ENCODE measurements at places on chromosomes 3 and 15. TPM values are rescaled to one million over a fixed set of nuclear protein-coding genes. Genes with fewer than 3 reads are reported as not detected.

DNA sequence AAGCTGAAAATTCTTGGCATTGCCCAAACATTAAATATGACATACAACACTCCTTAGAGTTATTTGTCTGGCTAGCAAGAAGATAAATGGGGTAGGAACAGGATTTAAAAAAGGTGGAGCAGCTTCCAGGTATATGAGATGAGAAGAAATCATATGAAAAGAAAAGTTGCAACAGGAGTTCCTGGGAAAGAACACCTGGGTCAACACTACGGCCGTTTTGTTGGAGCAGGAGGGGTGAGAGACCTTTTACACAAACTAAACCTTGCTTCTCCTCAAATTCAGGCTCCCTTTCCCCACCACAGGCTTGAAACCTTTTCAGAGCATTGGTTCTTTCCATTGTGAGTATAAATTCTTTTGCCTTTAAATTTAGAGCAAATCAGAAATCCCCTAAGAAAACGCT, 18.8 kb upstream of the GUCA1C start:
- no peaks in the 10 kb centered on the region for H3K36me3 ChIP-seq
- no peak for DNase-seq
- H3K4me1 ChIP-seq: no peaks in the 10 kb centered on the region
- no peak overlapping the region for H3K4me3 ChIP-seq

DNA sequence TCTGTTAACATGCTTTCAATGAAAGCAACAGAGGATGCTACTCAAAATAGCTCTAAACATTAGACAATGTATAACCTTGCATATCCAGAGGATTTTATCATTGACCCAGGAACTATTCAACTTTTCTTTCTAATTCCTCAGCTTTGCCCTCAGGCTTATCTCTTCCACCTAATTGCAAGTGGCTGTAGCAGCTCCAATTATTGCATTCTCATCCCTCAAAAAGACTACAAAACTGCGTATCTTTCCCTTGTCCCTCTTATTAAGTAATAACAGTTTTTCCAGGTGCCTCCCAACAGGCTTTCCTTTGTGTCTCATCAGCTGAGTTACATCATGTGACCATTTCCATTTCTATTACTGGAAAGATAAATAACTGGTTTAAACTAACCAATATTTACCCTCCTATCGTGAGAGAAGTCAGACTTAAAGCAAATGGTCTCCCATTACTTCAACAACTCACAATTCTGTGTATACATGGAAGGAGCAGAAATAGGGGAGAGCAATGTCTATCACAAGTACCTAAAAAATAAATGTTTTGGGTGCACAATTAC, 78.0 kb upstream of the MBNL1 start:
- H3K4me1 ChIP-seq: no peaks in the 10 kb centered on the region
- H3K27ac ChIP-seq: no peak overlapping the region
- H3K4me3 ChIP-seq: no peak overlapping the region
- DNase-seq: no peak
- no peaks in the 10 kb centered on the region for H3K36me3 ChIP-seq
- no peaks in the 10 kb centered on the region for H3K27me3 ChIP-seq

- no peak overlapping the region for H3K27ac ChIP-seq
- H3K4me3 ChIP-seq: no peak overlapping the region
- peaks cover 3% of the 10 kb centered on the region for H3K4me1 ChIP-seq
- no peak for DNase-seq
- no peaks in the 10 kb centered on the region for H3K27me3 ChIP-seq
- H3K36me3 ChIP-seq: peaks cover 2% of the 10 kb centered on the region
These were observed 137.7 kb downstream of the MEX3B start for GRCh38 chr15:81908111-81908510.

Gene PPM1L
- total RNA-seq: 8.5 TPM

- DNase-seq: no peak
- H3K27me3 ChIP-seq: no peaks in the 10 kb centered on the region
- H3K4me1 ChIP-seq: peaks cover 14% of the 10 kb centered on the region
- no peak overlapping the region for H3K4me3 ChIP-seq
- no peak overlapping the region for H3K27ac ChIP-seq
- no peaks in the 10 kb centered on the region for H3K36me3 ChIP-seq
These were observed 166.9 kb upstream of the ROBO2 start for GRCh38 chr3:76872999-76873398.

- H3K4me3 ChIP-seq: no peak overlapping the region
- peaks cover 8% of the 10 kb centered on the region for H3K4me1 ChIP-seq
- H3K27me3 ChIP-seq: no peaks in the 10 kb centered on the region
- DNase-seq: no peak
- H3K36me3 ChIP-seq: no peaks in the 10 kb centered on the region
These were observed 166.3 kb downstream of the NECTIN3 start for GRCh38 chr3:111237946-111238345.

DNA sequence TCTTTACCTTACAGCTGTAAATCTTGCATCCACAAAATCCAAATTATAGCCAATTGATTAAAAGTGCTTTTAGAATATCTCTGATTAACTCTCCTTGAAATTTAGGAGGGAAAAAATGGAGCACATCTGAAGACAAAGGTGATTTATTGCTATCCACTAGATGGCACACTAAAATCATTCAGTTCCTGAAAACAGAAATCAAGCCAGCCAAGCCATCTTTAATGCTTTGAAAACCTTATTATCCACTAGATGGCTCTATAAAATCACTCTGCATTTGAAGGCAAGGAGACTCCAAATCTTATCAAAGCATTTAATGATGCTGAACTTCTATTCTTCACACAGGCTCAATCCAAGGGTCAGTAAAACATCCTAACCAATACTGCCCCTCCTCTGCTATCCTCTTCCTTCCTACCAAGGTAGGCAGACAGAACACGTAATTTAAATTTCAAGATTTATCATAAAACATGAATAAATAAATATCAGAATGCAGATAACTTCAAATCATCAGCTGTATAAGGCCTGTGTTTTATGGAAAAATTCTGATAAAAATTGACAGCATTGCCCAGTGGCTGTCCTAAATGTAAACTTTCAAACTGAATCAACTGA, 48.4 kb downstream of the GOLIM4 start:
- DNase-seq: no peak
- H3K27me3 ChIP-seq: no peaks in the 10 kb centered on the region
- no peak overlapping the region for H3K27ac ChIP-seq
- H3K4me1 ChIP-seq: peaks cover 35% of the 10 kb centered on the region
- peaks cover 4% of the 10 kb centered on the region for H3K36me3 ChIP-seq
- no peak overlapping the region for H3K4me3 ChIP-seq

Data from chondrocyte (in vitro differentiated cells).